Foreskin keratinocyte (primary cell): ENCODE measurements at places on chromosomes 16 and 17.

DNA sequence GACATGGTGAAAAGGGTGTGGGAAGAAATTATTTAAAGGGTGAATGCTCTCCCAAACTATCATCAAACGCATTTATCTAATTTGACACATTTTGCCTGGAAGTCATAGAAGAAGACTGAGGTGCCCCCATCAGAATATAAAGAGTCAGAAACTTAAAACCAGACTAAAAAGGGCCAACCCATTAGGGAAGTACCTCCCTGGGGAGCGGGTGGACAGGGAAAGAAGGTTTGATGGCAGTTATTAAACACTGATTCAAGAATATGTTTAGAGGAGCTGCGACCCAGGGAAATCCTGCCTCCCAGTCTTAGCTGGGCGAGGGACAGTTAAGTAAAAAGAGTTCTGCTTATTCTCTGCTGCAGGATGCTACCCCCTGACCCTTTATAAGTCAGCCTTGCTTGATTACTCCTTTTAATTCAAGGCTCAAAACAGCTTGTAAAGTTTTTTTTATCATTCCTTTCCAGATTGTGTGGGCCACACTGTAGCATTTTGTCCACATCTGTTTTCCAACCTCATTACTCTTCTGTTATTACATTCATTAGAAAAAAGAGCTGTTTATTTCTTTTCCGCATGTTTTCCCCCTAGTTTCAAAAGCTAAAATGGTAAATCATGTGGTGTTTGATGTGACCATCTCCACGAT, 138.5 kb upstream of the TBX2 start:
- no peak for DNase-seq

GRCh38 chr16:77679901-77680300, 42.4 kb upstream of the NUDT7 start:
- no peak for DNase-seq

- DNase-seq, result peak; percentile 42
Measured at GRCh38 chr16:11698271-11698689, 30.0 kb downstream of the SNN start.

GRCh38 chr16:75116081-75116910, at the start of gene LDHD:
Gene LDHD (minus strand): TSS chr16:75116780. CDS start chr16:75116720, 60 bp downstream.
- no peak for DNase-seq

DNA sequence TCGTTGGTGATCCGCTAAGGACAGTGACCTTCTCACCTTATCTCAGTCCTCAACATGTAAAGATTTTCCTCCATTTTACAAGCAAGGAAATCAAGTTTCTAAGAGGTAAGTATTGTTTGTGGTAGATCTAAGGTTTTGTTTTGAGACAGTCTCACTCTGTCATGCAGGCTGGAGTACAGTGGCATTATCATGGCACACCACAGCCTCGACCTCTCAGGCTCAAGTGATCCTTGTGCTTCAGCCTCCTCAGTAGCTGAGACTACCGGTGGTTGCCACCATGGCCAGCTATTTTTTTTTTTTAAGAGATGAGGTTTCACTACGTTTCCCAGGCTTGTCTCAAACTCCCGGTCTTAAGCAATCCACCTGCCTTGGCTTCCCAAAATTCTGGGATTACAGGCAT, 34.9 kb downstream of the PRKCA start:
- DNase-seq, result no peak

GRCh38 chr16:5328546-5328945, 231.0 kb upstream of the EEF2KMT start:
- DNase-seq, result no peak

DNA sequence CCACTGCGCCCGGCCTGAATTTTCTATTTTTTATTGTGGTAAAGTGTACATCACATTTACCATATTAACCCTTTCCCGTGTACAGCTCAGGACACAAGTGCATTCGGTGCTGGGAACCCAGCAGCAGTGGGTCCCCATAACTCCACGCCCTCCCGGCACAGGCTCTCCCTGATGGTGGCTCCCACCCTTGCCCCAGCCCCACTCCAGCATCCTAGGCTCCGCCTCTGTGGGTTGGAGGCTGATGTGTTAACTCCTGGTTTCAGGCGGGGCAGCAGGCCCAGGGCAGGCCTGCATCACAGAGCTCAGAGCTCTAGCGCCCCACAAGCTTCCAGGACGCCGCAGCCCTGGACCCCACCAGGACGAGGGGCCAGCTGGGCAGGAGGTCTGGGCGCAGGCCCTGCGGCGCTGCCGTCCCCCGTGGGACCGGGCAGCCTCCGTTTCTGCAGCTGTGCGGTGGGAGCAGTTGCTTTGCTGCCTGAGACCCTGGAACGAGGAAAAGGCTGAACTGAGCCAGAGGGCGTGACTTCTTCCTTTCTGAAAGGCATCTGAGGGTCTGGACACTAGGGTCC, 19.6 kb downstream of the ZFPM1 start:
- no peak for DNase-seq

- no peak for DNase-seq
Measured at GRCh38 chr17:50024808-50025207, 29.8 kb upstream of the DLX3 start.

GRCh38 chr17:5557485-5557884, 26.8 kb downstream of the NLRP1 start:
- DNase-seq, result peak; percentile 59

DNA sequence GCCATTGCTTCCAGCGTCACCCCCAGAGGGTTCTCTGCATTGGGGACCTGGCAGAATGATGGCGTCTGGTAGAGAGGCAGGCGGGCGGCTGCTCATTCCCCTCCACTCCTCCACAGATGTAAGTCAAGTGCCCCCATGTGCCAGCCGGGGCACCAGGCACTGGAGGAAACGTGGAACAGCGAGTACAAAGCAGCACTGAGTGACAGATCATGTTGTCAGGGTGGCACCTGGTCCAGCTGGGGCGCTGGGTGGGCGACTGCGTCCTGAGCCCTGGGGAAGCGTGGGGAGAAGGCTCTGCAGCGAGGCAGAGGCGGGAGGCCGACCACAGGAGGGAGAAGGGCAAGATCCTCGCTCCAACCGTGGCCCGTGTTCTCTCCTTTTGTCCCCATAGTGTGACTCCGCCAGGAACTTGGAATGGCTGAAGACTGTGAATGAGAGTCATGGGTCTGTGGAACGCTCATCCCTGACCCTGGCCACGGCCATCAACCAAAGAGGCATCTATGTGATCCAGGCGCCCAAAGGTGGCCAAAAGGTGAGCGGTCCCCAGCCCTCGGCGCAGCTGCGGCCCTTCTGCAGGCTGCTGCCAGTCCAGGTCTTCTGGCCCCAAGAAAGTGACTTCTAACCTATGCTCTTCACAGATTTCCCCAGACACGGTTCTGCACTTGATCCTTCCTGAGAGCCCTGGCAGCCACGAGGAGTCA, 76.7 kb downstream of the RNF213 start:
- DNase-seq, result no peak

DNA sequence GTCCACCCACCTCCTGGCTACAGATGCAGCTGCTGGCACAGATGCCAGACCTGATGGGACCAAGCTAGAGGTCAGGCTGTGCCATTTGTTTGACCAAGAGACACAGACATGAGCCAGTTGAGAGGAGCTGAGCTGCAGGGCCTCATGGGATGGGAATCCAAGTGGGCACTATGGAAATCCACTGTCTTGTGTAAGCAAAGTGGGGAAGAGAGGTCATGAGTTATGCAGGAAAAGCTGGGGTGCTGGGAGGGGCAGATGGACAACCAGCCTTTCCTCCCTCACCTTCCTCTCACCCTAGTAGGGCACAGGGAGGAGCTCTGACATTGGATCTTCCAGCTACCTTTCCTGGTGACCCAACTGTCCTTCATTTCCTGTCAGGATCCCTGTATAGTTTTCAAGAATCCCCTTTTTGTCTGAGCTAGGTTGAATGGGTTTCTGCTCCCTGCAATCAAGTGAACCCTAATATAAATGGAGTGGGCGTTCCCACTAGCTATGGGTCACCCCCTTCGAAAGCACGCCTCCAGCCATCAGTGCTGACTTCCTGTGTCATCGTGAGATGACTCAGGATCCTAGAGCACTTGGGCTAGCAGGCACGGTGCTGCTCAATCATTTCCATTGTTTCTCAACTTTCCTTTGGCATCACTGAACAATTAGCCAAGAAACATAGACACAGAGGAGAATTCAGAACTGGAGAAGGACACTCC, 13.6 kb downstream of the ATPAF2 start:
- peak; percentile 43 for DNase-seq

- DNase-seq, result no peak
Measured at GRCh38 chr17:10022416-10022815, 117.3 kb upstream of the RCVRN start.

- DNase-seq, result no peak
Measured at GRCh38 chr16:89407282-89407924, 83.0 kb downstream of the ANKRD11 start.

GRCh38 chr16:55331648-55332185, 7.7 kb downstream of the IRX6 start:
- DNase-seq, result no peak

GRCh38 chr16:80947708-80948625, 58.7 kb downstream of the CMC2 start:
- DNase-seq, result no peak

- DNase-seq, result no peak
Measured at GRCh38 chr16:19784183-19784736, 66.2 kb downstream of the IQCK start.

DNA sequence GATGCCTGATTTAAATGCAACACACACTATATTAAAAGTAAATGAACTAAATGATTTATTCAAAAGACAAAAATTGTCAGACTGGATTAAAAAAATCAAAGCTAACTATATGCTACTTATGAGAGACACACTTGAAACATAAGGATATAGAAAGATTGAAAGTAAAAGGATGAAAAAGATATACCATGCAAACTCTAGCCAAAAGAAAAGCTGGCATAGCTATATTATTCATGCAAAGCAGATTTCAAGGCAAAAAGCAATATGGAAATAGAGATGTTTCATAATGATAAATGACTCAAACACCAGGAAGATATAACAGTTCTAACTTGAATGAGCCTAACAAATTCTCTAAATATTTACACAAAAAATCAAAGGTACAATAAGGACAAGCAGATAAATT, 149.2 kb downstream of the MYO1D start:
- no peak for DNase-seq

DNA sequence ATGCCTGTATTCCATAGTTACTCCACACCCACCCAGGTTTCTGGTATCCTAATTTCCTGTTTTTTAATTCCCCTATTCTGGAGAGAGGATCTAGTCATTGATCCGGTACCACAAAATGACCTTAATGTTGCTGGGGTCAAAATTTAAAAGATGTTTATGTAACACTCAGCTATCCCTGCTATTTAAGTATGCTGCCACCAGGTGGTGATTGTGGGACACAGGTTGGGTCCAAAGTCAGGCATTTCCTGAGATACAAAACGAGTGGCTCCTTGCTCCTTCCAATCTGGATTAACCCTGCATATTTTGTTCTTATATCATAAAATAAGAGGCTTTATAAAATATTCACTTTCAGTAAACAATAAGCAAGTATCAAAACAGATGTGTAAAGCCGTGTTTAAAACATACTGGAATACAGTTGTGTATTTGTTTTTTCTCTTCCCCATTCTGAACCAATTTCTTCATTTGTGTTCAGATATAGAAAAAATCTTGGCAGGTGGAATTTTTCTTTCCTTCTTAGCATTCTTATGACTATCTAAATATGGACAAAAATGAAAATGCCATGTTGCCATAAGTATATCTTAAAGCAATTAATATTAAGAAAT, 16.3 kb downstream of the HS3ST4 start:
- DNase-seq, result no peak

DNA sequence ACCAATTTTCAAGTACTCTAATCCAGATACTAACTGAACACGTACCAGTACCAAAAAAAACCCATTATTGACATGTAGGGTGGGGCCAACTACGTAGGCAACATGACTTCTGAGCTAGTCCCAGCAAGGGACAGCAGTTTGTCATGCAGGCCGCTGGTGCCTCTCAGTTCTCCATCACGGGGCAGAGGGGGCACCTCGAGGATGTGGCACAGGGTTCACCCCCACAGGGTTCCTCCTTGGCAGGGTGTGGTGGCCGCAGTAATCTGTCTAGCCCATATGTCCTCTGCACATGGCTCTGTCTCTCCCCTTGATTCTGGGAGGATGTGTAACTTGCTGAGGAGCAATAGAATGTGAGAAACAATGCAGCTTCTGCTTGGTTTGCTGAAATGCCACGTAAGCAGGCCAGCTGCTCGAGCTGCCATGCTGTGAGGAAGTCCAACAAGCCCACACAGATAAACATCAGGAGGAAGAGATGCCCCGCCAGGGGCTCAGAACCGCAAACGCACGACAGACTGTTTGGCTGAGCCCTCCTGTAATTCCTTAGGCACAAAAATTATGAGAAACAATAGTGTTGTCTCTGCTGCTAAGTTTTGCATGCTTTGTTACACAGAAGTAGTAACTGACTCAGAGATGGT, 62.4 kb downstream of the NT5M start:
- DNase-seq, result no peak

- no peak for DNase-seq
Measured at GRCh38 chr17:63930951-63931575, 1.1 kb downstream of the CD79B start.

GRCh38 chr17:27284811-27285415, 9.0 kb upstream of the WSB1 start:
- no peak for DNase-seq

GRCh38 chr16:83392743-83393142, 415.0 kb upstream of the HSBP1 start:
- DNase-seq, result no peak

GRCh38 chr17:78992542-78993212, 13.0 kb upstream of the LGALS3BP start:
- DNase-seq, result no peak

DNA sequence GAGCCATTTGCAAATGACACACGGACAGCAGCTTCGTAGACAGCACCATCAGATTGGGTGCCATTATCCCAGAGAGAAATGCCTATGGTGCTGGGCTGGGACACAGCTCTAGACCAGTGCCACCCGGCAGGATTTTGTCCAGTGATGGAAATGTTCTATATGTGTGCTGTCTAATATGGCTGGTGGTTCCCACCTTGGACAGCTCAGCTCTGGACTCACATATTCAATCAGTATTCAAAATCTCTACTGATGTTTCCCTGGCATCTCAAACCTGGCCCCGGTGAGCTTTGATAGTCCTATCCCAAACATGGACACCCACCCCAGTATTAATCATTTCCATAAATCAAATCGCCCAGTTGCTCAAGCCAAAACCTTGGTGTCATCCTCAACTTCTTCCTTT, 23.0 kb downstream of the FA2H start:
- DNase-seq, result no peak

- DNase-seq, result no peak
Measured at GRCh38 chr17:62870552-62870971, 62.4 kb upstream of the MARCHF10 start.

- peak; percentile 22 for DNase-seq
Measured at GRCh38 chr17:18319604-18320256, 4.6 kb downstream of the SMCR8 start.

- DNase-seq, result no peak
Measured at GRCh38 chr16:89420204-89420603, 70.2 kb downstream of the ANKRD11 start.

- peak; percentile 35 for DNase-seq
Measured at GRCh38 chr17:59643159-59644140, 23.8 kb downstream of the CLTC start.

GRCh38 chr17:42773290-42774035, at the start of gene VPS25:
Gene VPS25 (plus strand): TSS chr17:42773449. CDS start chr17:42773476, 27 bp downstream.
- DNase-seq, result peak; percentile 57

GRCh38 chr17:74153821-74154430, 49.6 kb upstream of the RPL38 start:
- no peak for DNase-seq

- DNase-seq, result no peak
Measured at GRCh38 chr16:50568187-50568815, 20.1 kb downstream of the NKD1 start.

GRCh38 chr16:68079626-68080344, 5.4 kb upstream of the NFATC3 start:
- DNase-seq, result no peak
